HepG2 (cell line): ENCODE measurements at places on chromosomes 16 and 17. TPM values are rescaled to one million over a fixed set of nuclear protein-coding genes. Genes with fewer than 3 reads are reported as not detected.
A peak's percentile ranks its signal among the peaks of the same experiment; 100 is the strongest.

- DNase-seq, result no peak
Observed at GRCh38 chr16:58497935-58498334, 2.0 kb upstream of the NDRG4 start.

GRCh38 chr16:2490190-2491105, 15.5 kb downstream of the TBC1D24 start:
- no peak for DNase-seq

DNA sequence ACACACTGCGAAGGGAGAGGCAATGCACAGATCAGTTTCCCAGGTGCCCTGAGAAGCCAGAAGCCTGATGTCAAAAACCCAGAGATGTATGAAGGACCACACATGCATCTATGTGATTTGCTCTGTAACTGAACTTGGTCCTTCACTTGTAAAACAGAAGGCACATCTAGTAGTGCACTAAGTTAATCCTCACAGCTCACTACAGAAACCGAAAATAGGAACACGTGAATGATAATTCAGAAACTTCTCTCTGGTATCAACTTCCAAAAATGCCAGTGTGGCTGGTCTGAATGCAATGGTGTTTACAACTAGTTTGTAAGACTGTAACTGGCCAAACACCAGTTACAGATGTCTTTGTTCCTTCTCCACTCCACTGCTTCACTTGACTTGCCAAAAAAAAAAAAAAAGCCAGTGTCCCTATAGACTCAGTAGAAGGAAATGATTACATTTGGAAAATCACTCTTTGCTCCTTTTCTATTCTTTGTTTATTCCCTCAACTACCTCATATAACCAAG, 11.3 kb downstream of the ANKRD40 start:
- DNase-seq, result no peak

DNA sequence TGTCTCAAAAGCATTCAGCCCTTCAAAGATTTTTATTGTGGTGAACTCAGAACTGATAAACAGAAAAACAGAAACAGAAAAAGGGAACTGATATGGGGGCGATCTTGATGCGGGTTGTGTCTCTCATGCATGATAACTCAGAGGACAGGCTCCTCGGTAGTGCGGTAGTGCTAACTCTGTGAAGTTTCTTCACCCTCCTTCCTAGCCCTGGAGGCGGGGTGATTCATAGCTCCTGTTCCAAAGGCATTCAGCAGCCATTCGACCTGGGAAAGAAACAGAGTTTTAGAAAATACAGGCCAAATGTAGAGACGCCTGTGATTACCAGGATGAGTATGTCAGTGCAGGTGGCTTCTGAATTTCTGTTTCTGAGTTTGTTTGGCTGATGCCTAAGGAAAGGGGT, 5.5 kb upstream of the MAF start:
- no peak for DNase-seq

GRCh38 chr17:2241823-2242222, 61.8 kb downstream of the SMG6 start:
- no peak for DNase-seq

- peak; percentile 42 for DNase-seq
Observed at GRCh38 chr17:82913304-82914043, 73.7 kb upstream of the ZNF750 start.

DNA sequence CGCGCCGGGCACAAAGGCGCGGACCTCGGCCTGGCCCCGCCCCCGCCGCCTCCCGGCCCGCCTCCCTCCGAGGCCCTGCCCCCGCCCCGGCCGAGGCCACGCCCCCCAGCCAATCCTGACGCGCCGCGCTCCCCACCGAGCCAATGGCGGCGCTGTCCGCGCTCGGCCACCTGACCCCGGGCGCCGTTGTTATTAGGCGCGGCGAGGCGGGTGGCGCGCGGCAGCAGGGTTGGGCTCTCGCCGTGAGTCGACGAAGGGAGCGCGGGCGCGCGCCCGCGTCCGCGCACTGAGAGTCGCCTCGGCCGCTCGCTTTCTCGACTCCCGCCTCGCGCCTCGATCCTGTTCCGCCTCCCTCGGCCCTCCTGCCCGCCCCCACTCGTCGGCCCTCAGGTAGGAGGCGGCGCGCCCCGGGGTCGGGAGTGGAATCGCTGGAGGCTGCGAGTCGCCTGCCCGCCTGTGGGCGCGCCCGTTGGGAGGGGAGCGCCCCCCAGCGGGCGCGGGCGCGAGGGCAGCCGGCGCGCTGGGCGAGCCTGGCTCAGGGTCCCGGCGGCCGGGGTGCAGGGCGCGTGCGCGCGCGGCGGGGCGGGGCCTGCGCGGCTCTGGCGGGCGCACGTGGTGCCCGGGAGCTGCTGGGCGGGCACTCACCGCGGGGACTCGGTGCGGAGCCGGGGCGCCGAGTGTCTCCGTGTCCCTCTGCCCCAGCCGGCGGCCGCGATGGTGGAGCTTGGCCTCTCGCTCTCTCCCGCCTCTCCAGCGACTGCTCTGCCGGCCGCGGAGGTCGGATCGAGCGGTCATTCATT, 405 bp upstream of the CBLN1 start:
- no peak for DNase-seq

HBA2 gene
- total RNA-seq, result not detected in 2 replicates

SPATA22 gene
- not detected in 2 replicates for total RNA-seq

EVPLL gene
- 0.07 TPM in 1 of 2 replicates, not detected in the other for total RNA-seq

ZG16 gene
- 0.07 and 0.15 TPM in 2 replicates for total RNA-seq
